ENCODE measurements at places on chromosomes 7 and 10. TPM values are rescaled to one million over a fixed set of nuclear protein-coding genes. Genes with fewer than 3 reads are reported as not detected.

Gene TDRD1
- not detected for polyA plus RNA-seq

Gene CCNJ
- 2.3 TPM for polyA plus RNA-seq

Gene SPDYE11
- not detected for polyA plus RNA-seq

Gene EMX2
- polyA plus RNA-seq, result 11.4 TPM

Gene DPP6
- polyA plus RNA-seq, result 16.7 TPM

Gene CALHM3
- polyA plus RNA-seq, result not detected

Gene PLXDC2
- 3.6 TPM for polyA plus RNA-seq

Gene MMD2
- polyA plus RNA-seq, result 6.3 TPM

Gene IL6
- 1.6 TPM for polyA plus RNA-seq

Gene PALD1
- polyA plus RNA-seq, result 6.4 TPM
